Fibroblast of the conjunctiva (primary cell): ENCODE measurements at places on chromosomes 6 and 20.

GRCh38 chr6:89944181-89944755, 50.0 kb downstream of the GJA10 start:
- DNase-seq, result no peak

GRCh38 chr6:138105446-138105845, 1.8 kb downstream of the PERP start:
- no peak for DNase-seq

GRCh38 chr20:6057691-6058090, 3.8 kb upstream of the LRRN4 start:
- no peak for DNase-seq

- no peak for DNase-seq
Measured at GRCh38 chr6:146961831-146962230, 242.4 kb upstream of the STXBP5 start.

- DNase-seq, result no peak
Measured at GRCh38 chr6:1781817-1782184, 172.1 kb downstream of the FOXC1 start.

DNA sequence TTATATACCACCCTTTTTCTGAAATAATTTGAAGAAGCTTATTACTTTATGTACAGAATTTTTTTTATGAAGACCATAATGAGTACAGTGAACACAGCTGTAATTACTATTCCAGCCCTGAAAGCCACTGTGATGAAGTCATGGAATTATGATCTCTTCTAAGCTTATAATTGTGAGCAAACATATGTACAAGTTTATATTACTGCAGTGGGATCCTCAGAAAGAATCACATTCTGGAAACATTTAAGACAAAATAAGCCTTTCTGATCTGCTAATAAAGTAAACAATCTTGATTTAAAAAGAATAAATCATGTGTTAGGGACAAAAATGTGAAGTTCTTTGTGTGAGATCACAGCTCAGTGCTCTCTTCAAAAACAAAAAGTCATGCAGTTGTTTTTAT, 560.4 kb downstream of the CD109 start:
- DNase-seq, result no peak

DNA sequence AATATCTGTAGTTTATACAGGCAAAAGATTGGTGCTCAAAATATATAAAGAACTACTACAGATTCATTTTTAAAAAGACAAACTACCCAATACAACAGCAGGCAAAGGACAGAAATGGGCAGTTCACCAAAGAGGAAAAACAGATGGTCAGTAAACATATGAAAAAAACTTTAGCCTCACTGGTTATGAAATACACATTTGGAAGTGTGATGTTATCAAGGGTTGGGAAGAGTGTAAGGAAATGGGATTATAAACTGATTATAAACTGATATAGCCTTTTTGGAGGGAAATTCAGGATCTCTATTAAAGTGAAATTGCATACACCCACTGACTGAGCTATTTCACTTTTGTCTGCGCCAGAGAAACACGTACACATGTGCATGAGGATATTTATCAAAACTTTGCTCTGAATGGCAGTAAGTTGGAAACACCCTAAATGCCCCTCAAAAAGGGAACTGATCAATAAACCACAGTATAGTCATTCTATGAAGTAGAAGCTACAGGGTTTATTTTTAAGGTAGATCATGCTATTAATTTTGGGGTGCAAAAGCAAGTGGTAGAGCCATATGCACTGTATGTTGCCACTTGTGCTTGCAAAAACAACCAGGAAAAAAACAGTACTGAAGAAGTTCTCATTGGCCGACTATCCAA, 32.2 kb upstream of the ARFGEF2 start:
- no peak for DNase-seq

DNA sequence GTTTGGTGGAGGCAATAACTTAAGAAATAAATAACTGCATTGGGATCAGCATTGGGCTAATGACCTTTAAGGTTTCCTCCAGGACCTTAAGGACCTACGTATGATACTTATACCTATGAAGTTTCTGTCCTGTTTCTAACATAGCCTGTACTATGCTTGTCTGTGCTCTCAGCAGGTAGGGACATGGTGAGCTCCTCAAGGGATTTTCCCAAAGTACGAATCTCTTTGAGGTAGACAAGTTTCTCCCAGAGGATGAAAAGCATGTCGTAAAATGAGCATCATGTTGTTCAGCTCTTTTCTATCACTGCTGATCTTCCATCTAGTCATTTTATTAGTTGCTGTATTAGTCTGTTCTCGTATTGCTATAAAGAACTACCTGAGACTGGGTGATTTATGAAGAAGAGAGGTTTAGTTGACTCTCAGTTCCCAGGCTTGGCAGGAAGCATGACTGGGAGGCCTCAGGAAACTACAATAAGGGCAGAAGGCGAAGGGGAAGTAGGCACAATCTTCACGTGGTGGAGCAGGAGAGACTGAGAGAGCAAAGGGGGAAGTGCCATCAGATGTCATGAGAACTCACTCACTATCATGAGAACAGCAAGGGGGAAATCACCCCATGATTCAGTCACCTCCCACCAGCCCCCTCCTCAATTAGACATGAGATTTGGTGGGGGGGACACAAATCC, 77.8 kb upstream of the TGM3 start:
- no peak for DNase-seq

DNA sequence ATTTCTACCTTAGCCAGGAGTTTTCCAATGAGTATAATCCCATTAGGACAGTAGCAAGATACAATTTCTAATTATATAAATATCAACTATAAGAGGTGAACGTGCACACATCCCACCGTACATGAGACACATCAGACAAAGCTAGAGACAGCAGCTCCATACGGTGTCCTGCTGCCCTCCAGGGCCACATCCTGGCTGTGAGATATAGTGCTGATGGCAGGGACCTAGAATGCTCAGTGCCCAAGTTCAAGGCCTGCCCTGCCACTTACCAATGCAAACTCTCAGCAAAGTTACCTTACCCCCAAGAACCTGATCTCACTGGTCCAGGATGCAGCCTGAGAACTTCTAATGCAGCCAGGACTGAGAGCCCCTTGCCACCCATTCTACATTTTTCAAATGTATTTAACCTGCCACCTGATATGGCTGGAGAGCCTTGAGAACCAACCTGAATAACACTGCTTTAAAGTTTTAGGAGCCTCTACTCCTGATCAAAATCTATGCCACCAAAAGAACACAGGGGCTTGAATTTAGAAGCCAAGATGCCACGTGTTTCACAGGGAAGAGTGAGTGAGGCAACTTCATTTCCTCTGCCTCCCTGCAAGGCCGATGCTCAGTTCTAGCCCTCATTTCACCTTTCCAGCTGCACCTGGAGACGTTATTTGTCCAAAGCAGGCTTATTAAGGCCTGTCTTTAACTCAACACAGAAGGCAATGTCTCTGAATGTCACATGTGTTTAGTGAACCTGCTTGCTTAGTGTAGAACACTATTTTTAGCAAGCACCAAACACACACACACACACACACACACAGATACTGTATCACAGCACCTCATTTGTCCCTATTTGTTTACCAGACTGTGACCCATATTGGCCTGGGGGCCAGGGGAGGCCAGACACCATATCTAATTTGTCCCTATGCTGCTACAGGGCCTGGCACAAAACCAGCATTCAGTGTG, 6.1 kb downstream of the NFATC2 start:
- DNase-seq, result no peak

GRCh38 chr20:58076405-58076804, 152.0 kb downstream of the ANKRD60 start:
- DNase-seq, result no peak

DNA sequence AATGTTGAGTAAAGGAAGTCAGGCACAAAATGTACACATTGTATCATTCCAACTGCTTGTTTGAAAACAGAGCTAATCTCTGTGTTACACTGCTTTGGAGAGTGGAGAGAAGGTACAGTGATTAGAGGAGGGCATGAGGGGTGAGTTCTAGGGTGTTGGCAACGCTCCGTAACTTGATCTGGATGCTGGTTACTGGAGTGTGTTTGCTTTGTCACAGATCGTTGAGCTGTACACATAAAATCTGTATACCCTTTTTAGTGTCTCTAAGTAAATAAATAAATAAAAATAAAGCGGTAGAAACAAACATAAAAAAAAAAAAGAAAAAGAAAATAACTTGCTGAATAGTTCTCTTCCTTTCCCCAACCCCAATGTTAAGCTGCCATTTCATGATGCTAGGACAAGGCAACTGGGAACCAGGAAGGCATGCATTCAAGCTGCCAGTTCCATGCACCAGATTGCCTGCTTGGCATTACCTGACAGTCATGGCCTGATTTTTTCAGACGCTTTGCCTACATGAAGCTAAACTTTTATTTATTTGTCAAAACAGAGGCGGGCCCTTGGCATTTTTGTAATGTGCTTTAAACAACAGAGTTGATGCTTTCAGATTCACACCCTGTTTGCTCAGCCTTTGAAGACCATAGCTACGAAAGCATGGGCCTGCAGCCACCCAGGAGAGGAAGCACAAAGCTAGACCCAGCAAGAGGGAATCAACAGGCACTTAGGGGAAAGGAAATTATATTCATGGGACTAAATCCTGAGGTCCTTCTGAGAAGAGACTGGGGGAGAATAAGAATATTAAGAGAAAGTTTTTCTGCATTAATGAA, 21.2 kb downstream of the TNFRSF21 start:
- no peak for DNase-seq

DNA sequence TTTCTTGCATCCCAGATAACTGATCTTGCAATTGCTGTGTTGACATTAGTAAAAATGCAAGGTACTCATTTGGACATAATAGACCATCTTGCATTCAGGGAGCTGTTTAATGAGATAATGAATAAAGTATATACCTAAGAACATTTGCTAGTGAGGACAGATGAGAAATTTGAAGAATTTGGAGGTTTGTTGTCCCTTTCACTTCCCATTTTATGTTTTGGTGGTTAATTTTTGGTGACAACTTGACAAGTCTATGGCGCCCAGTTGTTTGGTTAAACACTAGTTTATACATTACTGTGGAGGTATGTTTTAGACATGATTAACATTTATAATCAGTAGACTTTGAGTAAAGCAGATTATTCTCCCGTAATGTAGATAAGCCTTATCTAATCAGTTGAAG, 300.2 kb upstream of the SYNCRIP start:
- no peak for DNase-seq

- no peak for DNase-seq
Measured at GRCh38 chr20:26216025-26216424, 519.4 kb upstream of the ZNF337 start.

DNA sequence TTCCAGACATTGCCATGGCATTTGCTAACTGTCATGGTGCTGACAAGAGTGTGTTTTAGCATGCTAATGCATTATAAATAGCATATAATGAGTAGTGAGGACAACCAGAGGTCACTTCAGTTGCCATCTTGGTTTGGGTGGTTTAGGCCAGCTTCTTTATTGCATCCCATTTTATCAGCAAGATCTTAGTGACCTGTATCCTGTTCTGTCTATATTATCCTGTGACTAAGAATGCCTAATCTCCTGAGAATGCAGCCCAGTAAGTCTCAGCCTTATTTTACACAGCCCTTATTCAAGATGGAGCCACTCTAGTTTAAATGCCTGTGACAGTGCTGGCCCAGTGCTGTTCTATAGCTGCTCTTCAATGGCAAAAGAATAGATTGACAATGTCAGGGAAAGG, 781.0 kb upstream of the ADGRB3 start:
- DNase-seq, result no peak

- no peak for DNase-seq
Measured at GRCh38 chr20:48209102-48209501, 423.8 kb upstream of the SULF2 start.

GRCh38 chr6:7135755-7136154, 28.0 kb downstream of the RREB1 start:
- DNase-seq, result no peak

DNA sequence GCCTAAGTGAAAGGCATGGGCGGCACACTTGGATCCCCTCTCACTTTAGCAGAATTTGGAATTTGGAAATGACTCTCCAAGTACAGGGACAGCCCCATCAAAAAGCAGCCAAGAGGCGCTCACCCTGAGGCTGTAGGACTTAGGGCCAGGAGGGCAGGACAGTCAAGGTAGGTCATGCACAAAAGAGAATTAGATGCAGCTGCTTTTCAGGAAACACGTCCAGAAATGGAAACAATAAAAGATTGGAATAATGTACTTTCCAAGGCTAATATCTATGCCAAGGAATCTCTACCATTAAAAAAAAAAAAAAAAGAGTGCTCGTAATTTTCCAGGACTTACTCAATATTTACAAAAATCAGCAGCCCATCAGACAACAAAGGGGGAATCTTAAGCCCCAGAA, 19.9 kb downstream of the PREP start:
- no peak for DNase-seq

DNA sequence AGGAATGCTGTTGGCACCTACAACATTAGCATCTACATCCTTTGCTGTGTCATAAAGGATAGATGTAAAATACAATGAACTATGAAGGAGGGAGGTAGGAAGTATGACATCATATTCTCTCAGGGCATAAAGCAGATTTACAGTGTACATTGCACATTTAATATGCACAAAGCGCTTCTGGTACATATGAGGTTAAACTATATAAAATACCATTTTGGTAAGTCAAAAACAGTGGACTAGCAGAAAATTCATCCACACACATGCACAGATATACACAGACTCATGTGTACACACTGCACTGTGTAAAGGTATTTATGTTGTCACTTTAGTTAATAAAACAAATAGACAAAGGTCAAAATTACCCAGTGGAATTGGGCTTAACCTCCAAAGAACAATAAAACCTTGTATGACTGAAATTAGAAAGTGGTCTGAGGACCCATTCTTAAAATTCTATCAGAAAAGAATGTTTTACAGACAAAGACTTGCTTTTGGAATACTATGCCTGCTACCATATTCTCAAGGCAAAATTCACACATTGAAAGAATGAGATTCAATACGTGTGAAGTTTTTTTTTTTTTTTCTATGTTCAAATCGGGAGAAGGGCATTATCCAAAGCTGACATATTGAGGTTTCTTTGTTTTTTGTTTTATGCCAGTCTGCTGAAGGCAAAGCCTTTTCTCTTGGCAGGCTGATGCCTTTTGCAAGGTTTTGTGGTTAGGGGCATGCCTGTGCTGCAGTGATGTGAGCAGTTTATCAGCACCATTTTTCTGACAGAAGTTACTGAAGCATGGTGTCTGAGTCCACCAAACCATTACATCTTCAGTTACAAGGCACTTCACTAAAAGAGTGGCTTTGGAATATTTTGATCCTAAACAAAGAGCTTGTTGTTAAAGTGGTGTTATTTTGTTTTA, 199.0 kb downstream of the PLCB1 start:
- no peak for DNase-seq

GRCh38 chr20:6838181-6838826, 70.8 kb downstream of the BMP2 start:
- DNase-seq, result no peak
